Heart right ventricle (tissue), 16 donors: ENCODE measurements at places on chromosomes 1 and 21. TPM values are rescaled to one million over a fixed set of nuclear protein-coding genes. Genes with fewer than 3 reads are reported as not detected.
A peak's percentile ranks its signal among the peaks of the same experiment; 100 is the strongest.

DNA sequence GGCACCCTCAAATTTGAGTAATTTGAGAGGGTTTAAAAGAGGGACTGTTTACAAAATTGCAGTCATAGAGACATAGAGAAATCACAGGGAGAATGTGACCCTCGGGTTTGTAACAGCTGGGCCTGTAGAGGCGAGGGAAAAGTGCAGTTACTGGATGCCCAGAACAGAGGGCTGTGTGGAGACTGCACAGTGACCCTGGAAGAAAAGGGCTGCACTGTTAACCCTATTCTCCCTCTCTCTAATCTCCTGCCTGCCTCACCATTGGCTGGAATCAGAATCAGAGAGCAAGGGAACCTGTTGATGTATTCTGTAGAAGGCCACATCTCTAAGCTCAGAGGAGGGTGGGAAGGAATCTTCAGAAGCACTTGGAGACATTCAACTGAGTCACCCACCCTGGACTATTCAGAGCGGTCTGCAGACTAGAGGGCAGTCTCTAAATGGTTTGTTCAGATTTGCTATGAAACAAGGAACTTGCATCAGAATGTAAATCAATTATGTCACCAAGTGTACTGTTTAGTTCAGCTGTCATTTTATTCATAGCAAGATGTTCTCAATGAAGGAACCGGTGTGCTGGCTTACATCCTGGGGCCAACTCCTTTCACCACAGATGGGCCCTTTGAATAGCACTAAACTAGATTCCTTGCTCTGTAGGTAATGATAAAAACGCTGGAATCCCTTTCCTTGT is 132.2 kb upstream of the HOOK1 start:
- no peak for DNase-seq

DNA sequence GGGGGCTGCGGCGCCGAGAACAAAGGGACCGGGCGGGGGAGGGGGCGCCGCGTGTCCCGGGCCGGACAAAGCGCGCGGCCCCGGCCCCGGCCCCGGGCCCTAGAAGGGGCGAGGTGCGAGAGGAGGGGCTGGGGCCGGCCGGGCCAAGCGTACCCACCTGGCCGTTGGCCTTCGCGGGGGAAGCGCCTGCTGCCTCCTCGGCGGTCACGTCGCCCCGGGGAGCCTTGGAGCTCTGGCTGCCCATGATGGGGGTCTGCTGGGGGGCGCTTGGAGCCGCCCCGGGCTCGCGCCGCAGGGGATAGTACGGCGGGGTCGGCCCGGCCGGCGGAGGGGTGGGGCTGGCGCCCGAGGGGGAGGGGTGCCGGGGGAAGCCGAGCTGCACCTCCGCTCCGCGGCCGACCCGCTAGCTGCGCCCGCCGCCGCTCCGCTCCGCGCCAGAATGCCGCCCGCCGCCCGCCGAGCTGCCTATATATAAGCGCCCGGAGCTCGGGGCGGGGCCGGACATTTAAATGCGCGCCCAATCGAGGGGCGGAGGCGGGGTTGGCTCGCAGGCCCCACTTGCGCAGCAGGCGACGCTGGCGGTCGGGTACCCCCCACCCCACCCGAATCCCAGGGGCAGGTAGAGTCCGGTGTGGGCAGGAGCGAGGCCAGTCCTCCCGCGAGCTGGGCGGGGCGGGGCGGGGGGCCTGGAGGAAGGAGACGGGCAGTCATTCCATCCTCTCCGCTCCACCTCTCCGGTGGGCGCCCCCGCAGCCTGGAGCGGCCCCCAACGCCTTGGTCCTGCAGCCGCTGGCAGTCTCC is at the start of gene MARCKSL1:
Gene MARCKSL1 (minus strand): TSS at position 444 of the 801 bp plus-strand sequence. CDS start 200 bp downstream, at position 244.
- peak; percentile 84 for DNase-seq

DNA sequence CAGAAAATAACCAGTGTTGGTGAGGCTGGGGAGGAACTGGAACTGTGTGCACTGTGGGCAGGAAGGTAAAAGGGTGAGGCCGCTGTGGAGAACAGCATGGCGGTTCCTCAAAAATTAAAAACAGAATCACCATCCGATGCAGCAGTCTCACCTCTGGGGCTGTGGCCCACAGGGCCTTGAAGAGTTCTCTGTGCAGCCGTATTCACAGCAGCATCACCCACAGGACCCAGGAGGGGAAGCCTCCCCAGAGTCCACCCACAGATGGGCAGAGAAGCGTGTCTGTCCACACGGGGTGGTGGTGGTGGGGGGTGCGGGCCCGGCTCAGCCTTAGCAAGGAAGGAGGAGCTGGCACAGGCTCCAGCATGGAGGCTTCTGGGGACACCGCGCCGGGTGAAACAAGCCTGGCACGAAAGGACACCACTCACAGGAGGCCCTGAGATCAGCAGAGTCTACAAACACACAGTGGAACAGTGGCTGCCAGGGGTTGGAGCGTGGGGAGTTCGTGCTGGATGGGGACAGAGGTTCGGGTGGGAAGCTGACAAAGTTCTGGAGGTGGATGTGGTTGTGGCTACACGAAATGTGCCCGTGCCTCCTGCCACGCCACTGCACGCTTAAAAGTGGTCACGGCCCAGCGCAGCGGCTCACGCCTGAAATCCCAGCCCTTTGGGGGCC is 11.5 kb downstream of the MORN1 start:
- DNase-seq = peak; percentile 11

DNA sequence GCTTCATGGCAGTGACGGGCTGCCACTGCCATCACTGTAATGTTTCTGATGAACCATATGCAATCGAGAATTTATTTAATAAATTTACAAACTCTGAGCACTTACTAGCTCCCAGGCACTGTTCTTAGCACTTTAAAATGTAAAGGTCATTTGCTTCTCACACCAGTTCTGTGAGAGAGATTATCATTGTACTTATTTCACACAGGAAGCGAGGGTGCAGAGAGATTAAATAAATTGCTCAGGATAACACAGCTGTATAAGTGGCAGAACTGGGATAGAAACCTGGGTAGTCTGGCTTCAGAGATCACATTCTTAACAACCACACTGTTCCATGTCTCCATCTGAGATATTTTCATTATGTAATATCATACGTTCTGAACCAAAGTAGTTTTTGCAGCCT is 119.9 kb downstream of the MAST2 start:
- no peak for DNase-seq

DNA sequence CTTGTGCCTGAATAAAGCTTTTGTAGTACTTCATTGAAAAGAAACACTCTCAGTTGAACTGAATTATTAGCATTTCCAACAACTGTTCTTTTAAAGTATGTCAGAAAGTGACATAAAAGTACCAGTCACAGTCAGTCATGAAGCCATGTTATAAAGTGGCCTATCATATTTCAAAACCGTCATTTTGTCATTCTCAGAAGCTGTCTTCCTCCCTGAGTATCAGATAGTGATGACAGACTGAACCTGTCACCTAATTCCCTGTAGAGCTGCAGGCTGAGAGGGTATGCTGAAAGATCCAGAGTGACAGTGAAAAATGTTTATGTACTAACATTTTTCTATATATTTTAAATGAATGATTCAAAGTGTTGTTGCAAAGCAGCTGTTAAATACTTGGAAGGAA is 1121.7 kb upstream of the PRMT6 start:
- no peak for DNase-seq

GRCh38 chr1:101316799-101317198 is 80.0 kb downstream of the S1PR1 start:
- no peak for DNase-seq

Gene DNALI1
- 9.4 TPM for polyA plus RNA-seq

DNA sequence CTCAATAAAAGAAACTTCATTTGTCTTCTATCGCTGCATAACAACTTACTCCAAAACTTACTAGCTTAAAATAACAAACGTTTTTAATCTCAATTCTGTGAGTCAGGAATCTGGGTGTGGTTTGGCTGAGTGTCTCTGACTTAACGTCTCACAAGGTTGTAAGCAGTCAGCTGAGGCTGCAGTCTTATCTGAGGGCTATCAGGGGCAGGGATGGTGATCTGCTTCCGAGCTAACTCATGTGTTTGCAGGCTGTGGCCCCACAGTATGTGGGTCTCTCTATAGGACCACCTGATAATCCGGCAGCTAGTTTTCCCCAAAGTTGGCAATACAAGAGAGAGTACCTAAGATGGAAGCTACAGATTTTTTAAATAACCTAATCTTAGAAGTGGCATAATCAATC is 234.2 kb upstream of the FGGY start:
- no peak for DNase-seq

DNA sequence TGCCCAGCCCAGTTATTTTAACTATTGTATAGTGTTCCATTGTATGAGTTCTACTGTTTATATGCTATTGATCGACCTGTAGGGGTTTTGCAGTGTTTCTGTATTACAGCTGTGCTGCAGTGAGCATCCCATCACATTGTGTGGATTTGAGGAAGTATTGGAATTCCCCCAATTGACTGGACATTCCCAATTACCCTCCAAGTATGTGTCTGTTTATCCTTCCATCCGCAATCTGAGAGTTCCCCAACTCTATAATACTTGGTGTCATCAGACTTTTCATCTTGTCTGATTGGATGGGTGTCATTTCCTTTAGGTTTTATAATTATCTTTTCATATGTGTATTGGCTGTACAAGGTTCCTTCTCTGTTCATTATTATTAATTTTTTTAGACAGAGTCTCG is 27.8 kb downstream of the PSEN2 start:
- no peak for DNase-seq

DNA sequence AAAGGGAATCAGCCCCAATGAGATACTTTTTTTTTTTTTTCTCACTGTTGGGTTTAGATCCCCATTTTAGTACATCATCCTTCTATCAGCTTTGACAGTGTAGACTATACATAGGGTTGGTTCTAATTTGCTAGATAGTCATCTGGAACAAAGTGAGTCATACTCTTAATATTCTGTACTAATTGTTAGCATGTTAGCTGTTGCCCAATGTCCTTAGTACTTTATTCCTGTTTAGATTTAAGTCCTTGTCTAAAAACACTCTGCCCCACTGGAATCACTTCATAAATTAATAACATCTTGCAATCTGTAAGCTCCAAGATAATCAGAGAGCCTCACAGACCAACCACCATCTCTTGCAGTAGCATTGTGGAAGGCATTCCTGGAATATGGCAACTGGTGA is 209.8 kb upstream of the KIAA0040 start:
- no peak for DNase-seq

- no peak for DNase-seq
Measured at GRCh38 chr1:43376723-43377235, 9.0 kb upstream of the ELOVL1 start.

DNA sequence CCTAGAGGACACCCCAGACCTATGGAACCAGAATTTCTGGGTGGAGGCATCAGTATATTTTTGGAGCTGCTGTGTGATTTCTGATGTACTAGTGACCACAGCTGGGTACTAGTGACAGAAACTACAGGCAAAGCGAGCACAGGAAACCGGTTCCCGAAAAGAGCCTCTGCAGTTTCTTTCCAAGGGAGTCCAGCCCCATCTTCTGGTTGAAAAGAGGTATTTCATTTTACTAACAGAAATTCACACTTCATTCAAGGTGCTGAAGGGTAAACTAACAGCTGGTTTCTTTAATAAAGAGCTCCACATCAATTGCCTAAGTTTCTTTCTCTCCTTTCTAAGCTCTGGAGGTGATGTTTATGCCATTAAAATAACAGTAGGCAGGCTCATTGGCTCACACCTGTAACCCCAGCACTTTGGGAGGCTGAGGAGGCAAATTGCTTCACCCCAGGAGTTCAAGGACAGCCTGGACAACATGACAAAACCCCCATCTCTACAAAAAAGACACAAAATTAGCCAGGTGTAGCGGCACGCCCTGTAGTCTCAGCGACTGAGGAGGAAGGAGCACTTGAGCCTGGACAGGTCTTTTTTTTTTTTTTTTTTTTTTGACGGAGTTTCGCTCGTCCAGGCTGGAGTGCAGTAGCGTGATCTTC is 22.0 kb downstream of the THAP3 start:
- no peak for DNase-seq

DNA sequence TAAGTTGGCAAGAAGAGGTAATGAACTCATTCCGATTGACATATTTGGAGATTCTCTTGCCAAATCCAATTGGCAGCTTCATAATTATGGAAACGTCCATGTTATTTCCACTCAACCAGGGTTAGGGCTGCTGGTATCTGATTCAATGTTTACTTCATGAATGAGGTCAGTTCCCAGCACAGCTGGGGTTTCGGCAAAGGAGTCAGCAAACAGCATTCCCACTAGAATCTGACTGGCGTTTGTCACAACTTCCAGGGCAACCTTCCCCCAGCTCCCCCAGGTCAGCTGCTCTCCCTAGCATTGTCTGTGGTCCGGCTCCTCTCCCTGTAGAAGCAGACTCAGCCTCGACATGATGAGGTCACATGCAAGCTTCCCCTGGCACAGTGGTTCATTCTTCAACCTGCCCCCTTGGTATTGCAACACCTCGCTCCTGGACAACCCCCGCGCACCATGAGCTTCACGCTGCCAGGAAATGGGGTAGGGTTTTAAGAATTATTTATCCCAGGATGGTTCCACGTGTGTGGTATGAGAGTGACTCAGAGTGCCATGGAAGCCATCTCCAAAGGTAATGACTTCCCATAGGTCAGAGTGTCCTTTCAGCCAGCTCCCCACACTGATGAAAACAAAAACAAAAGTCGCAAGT is 100.7 kb upstream of the SLC25A33 start:
- peak; percentile 32 for DNase-seq

DNA sequence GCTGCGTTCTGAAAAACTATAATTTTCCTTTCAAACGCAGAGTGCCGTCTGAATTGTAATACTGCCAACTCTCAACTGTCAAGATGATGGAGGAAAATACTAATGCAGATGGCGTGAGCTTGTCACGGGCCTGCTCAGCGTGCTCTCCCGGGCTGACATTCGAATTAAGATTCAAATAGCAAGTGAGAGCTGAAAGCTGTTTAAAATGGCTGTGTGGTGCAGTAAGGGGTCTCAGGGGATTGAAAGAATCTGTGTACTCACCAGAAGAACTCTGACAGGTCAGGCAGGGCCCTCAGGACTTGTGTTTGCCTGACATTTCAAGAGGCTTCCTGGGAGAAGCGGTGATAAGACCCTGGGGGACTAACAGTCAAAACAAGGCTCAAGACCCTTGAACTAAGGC is 33.1 kb downstream of the ZMYND12 start:
- DNase-seq = peak; percentile 20

- DNase-seq = no peak
Measured at GRCh38 chr1:15226388-15227255, 20.4 kb upstream of the FHAD1 start.

GRCh38 chr21:46437096-46437498 is 21.6 kb upstream of the DIP2A start:
- no peak for DNase-seq

DNA sequence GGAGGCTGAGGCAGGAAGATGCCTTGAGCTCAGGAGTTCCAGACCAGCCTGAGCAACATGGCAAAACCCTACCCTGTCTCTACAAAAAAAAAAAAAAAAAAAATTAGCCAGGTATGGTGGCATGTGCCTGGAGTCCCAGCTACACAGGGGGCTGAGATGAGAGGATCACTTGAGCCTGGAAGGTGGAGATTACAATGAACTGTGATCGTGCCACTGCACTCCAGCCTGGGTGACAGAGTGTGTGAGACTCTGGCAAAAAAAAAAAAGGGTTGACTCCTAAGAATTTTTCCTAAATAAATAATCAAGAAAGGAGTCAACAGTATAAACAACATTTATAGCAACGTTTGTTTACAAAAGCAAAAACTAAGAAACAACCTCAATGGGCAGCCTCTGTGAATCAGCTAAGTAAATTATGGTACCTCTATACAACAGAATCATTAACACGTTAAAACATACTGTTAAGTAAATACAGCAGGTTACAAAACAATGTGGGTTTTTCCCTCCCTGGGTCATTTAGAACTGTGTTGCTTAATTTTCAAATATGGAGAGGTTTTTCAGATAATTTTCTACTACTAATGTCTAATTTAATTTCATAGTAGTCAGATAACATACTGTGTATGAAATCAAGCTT is 56.8 kb downstream of the SLC30A10 start:
- no peak for DNase-seq
